Choroid plexus epithelial cell (primary cell): ENCODE measurements at places on chromosomes 13 and 19.

- no peak for DNase-seq
These were observed at the start of gene SYNE4 for GRCh38 chr19:36008336-36008978. SYNE4 (minus strand) TSS chr19:36008813; CDS start chr19:36008681, 132 bp downstream.

DNA sequence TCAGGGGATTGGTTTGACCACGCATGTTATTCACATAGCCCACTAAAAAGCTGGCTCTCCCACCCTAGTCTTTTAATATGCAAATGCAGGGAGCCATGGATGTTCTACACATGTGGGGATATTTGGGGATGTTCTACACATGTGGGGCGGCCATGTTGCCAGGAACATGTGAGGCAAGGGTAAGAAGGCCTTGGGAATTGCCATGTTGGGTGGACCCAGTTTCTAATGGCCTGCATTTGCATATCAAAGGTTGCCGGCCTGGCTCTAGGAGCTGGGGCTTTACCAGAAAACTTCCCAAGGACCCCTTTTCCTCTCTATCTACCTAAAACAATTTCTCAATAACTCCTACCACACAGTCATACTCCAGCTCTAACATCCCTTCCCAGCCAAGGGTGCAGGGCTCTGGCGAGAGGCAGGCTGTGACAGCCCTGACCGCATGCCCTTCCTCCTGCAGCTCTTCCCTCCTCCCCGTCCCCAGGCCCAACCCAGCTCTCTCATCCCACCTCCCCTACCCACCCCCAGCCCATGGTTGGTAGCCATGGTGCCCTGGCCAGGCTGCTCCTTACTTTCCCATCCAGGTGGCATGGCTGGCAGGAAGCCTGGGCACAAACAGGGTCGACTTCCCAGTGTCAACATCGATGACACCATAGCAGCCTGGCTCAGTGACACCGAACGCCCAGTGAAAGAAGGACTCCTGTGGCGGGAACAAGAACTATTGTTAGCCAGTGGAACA, 11.0 kb downstream of the PEPD start:
- DNase-seq = no peak

- DNase-seq = no peak
These were observed 9.8 kb upstream of the ALOX5AP start for GRCh38 chr13:30725326-30726085.

GRCh38 chr13:40024204-40024966, 368.9 kb downstream of the COG6 start:
- peak; percentile 50 for DNase-seq
